ENCODE measurements at places on chromosomes 12 and 14.

DNA sequence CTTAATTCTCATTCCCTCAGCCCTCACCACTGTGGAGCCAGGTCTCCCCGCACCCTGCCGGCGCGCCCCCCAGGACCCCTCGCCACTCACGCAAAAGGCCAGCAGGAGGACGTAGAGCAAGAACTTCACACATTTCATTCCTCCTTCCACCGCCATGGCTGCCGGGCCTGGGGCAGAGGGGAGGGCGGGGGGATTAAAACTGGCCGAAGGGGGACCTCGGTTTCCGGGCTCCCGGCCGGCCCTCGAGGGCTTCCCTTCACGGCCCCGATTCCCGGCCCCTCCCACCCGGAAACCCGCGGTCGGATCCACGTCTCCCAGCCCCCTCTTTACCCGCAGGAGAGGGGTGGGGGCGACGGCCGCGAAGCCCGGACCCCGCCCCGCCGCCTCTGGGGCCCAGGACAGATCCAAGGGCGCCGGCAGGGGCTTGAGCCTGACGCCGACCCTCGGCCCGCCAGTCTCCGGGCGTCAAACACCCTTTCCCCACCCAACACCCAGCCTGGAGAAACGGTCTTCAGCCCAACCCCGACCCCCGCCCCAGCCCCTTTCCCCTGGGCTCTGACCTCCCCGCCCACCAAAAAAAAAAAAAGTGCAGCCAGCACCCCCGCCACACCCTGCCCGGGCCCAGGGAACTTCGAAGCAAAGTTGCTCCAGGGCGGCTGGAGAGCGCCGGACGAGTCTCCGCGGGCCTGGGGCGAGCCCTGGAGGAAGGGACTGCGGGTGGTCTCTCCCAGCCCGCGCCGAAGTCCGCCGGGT lies 447 bp downstream of the CD63 start:
- no peak for DNase-seq

DNA sequence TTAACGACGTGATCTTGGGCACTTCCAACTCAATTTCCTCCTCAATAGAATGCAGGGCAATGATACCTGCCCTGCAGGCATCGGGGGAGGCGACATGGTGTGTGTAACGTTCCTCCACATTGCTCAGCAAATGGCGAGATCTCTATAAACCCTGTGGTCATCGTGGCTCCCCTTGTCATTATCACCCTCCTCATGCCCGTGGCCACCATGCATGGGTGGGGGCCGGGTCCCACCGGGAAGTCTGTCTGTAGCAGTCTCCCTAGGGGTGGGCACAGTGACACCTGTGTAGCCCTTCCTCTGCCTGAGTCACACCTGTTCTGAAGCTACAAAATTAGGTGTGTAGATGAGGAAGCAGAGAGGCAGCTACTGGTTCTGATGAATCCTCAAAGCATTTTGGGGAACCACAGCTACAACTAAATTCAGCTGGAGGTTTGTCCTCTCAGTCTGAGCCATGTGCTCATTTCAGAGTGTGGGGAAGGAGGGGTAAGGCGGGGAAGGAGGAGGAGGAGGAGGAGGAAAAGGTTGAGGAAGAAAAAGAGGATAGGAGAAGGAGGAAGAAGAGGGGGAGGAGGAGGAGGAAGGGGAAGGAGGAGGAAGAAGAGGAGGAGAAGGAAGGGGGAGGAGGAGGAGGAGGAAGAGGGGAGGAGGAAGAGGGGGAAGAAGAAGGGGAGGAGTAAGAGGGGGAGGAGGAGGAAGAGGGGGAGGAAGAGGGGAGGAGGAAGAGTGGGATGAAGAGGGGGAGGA lies 11.0 kb upstream of the CACNA2D4 start:
- DNase-seq, result no peak

DNA sequence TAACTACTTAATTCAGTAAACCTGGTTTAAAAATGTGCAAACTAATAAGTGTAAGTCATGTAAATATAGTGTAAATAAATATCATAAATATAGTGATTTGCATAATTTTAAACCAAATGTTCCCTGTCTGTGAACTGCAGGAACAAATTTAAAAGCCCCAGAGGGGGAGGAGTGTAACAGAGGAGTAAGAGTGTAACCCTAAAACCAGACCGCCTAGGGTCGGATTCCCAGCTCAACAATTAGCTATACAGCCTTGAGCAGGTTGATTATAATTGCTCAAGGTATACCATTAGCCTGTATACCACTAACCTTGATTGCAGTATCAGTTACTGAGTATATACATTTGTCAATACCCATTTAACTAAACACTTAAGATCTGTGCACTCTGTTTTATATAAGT lies 218.4 kb downstream of the ADAMTS20 start:
- no peak for DNase-seq

GRCh38 chr12:53696285-53696654 lies 20.4 kb upstream of the ATP5MC2 start:
- DNase-seq, result no peak

GRCh38 chr14:81265636-81266169 lies 44.9 kb upstream of the GTF2A1 start:
- DNase-seq, result no peak

GRCh38 chr14:100677152-100677551 lies 49.5 kb upstream of the DLK1 start:
- DNase-seq, result no peak

All from fibroblast of skin of left biceps (primary cell).